ENCODE measurements at places on chromosomes 3 and 15.
A peak's percentile ranks its signal among the peaks of the same experiment; 100 is the strongest.

DNA sequence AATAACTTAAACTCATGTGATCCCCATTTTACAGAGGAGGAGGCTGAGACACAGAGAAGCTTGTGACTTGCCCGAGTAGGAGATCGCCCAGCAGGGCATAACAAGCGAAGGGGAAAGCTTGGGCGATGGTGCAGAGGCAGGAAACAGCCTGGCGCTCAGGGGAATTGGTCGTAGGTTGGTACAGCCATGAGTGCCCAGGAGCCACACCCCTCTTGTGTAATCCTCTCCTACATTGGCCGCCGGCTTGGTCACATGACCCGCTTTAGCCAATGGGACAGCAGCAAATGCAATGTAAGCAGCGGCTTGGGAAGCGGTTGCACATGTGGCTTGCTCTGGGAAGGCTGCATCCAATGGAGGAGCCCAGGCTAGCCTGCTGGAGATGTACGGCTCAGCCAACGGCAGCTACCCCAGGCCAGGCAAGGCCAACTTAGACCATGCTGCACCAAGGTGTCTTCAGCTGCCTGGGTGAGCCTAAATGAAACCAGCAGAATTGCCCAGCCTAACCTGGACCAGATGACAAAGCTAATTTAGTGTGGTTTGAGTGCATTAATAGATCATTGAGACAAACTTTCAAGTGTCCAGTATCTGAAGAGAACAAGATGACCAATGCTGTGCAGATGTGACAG lies 50.3 kb upstream of the SLC6A6 start:
- peak; percentile 20 for DNase-seq

DNA sequence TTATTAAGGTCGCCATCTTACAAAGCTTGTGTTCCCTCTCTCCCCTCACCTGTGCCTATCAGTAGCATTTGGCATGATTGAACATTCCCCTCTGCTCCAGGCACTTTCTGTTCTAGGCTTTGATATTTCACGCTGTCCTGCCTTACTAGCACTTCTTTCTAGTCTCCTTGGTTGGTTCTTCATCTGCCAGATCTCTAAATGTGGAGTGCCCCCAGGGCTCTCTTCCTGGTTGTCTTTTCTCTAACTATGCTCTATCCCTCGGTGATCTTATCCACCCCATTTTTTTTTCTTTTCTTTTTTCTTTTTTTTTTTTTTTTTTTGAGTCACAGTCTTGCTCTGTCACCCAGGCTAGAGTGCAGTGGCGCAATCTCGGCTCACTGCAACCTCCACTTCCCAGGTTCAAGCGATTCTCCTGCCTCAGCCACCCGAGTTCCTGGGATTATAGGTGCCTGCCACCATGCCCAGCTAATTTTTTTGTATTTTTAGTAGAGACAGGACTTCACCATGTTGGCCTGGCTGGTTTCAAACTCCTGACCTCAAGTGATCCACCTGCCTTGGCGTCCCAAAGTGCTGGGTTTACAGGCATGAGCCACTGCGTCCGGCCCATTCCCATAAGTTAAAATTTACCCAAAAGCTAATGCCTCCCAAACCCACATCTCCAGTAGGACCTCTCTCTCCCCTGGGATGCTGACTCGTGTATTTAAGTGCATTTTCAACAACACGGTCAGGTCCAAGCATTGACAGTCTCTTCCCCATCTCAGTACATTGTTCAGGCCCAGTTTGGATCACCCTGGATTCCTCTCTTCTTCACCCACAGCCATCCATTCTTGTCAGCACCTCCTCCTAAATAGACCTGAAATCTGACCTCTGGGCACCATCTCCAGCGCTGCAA lies 5.2 kb downstream of the NUSAP1 start:
- DNase-seq = peak; percentile 17

DNA sequence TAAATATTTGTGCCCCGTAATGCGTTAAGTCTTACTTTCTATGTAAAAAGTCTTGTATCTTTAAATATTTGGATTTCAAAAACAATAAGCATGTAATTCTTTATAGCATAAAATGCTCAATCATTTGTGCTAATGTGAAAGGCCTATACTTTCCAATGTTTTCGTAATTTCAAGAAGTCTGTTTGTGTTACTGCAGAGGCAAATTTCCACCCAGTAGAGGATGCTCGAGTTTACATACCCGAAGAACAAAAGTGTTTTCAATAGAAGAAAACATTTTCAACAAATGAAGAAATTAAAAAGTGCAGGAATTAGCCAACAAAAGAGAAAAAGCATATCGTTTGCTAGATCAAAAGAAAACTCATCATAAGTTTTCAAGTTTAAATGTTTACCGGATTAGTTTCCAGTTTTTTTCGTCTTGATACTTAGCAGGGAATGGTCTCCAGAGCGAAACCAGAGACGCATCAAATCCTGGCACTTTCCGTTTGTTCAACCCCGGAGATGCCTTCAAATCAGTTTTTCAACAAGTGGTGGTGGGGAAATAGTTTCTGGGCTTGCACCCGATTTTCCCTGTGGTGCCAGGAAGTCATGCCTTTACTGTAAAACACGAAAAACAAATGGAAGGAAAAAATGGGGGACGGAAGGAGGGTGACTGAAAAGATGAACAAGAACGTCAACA lies 1.0 kb downstream of the CGGBP1 start:
- peak; percentile 51 for DNase-seq

DNA sequence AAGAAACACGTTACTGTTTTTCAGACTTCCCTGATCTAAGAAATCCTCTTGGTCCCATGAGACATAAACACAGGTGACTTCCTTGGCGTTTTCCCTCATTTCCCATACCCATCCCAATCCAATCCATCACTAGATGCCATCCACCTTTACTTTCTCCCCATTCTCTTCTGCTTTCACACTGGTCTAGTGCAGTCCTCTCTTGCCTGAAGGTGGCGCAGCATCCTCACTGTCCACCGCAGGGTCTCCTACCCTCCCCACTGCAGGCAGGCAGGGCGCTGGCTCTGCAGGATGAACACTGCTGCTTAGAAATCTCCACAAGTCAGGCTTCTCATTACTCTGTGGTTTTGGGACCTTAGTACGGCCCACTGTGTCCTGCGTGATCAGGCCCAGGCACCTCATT lies 58.2 kb downstream of the RAB7A start:
- DNase-seq = no peak

DNA sequence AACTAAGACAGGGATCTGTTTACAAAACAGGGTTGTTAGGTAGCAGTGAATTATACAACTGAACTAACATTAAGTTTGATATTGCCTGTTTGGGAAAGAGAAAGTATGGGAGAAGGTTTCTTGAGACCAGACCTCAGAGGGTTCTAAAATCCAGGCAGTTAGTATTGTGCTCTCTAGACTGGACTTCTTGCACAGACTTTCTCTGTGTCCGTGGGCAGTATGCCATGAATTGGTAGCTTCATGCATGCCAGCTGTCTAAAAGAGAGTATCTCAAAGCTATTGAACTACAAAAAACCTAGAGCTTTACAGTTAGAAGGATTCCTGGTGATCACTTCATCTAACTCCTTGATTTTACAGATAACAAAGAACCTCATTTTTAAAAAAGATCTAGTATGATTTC lies 12.5 kb downstream of the SAMD7 start:
- no peak for DNase-seq

DNA sequence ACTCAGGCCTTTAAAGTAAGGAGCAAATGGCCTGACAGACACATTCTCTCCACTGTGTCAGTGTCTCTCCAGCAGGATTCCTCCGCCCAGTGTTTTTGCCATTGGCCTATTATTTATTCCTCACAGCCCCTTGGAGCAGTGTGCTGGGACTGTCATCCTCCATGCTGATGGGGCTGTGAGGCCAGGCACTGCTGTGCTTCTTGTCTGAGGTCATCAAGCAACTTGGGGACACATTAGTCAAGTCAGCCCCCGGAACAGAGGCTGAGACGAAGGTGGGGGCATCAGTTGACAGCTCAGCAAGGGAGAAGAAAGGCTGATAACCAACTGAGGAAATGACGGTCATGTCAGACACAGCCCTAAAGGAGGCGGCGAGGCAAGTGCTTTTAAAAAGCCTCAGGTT lies 67.4 kb downstream of the XXYLT1 start:
- DNase-seq = no peak

DNA sequence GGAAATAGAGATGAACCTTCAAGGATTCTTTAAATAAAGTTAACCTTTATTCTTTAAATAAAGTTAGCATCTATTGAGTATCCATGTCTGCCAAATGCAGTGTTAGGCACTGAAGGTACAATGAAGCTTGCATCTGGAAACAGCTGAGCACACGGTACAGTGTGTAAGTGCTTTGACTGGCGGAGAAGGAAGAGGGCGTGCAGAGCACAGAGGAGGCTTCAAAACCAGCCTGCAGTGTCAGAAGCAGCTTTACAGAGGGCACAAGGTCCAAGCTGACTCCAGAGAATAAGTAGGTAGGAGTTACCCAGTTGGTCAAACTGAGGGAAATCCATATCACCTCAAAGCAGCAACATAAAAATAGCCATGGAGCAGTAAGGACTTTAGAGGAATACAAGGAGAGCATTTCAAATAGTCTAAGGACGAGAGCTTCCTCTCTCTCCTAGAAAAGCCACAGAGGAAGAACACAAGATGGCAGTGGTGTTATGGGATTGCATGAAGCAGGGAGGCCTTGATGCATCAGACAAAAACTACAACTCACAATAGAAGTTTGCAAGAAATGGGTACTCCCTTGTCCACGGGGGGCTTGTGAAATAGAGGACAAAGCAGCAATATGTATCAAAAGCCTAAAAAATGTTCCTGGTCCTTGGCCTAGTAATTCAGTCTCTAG lies 60.3 kb upstream of the PPP2R3A start:
- DNase-seq = peak; percentile 40

- DNase-seq = peak; percentile 60
Observed at GRCh38 chr3:111810909-111811308, 48.2 kb upstream of the PHLDB2 start.

GRCh38 chr15:68097029-68097428 lies 42.9 kb downstream of the PIAS1 start:
- DNase-seq = peak; percentile 24

GRCh38 chr3:99971761-99972160 lies 142.5 kb downstream of the FILIP1L start:
- DNase-seq = no peak

GRCh38 chr15:57922776-57923175 lies 142.7 kb downstream of the ALDH1A2 start:
- DNase-seq = peak; percentile 57

DNA sequence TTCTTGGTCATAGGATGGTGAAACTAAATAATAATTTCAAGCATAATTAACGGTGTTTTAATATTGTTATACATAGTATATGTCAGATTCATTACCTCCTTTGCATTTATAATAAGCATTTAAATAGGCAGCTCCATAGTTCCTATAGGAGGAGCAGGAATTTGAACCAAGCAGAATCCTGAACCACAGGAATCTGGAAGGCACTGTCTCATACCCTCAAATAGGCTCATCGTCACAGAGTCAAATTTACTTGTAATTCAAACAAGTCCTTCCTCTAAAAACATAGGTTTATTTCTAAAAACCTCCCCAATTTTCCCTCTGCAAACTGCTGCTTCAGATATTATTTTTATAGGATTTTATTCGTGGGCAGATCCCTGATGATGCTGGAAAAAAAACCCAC lies 376.3 kb upstream of the ARHGEF26 start:
- DNase-seq = no peak

- DNase-seq = no peak
Observed at GRCh38 chr15:89198196-89198595, 23.2 kb downstream of the RLBP1 start.

DNA sequence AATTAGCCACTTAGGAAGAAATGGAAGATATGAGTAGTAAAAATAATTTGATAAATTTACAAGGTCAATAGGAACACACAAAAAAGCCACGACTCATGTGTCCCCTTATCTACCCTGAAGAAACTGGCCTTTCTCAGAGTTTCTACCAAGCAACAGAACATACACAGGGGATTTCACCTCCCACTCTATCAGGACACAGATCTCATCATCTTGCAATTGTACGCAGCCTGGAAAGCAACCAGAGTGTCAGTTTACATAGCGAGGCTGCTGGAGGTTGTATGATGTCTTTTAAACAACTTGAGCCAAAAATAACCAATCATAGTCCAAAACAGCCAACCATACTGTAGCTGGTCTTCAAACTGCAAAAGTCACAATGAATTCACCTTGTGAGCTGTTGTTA lies 19.7 kb upstream of the LMOD3 start:
- DNase-seq = peak; percentile 13

DNA sequence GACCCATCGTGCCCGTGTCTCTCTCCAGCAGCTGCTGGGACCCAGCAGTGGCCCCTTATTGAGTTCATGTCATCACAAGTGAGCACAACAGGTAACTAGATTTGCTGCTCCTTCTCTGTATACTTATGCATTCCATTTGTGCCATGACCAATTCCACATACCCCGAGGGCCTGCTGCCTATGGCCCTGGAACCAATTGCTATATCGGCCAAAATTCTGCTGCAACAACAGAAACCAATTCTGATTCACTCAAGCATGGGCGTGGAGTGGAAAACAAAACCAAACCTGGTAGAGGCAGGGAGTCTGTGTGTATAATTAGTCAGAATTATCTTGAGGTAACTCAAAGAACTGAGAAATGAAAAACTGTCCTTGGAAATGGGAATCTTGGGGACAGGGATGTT lies 516.6 kb downstream of the EPHB1 start:
- DNase-seq = no peak

DNA sequence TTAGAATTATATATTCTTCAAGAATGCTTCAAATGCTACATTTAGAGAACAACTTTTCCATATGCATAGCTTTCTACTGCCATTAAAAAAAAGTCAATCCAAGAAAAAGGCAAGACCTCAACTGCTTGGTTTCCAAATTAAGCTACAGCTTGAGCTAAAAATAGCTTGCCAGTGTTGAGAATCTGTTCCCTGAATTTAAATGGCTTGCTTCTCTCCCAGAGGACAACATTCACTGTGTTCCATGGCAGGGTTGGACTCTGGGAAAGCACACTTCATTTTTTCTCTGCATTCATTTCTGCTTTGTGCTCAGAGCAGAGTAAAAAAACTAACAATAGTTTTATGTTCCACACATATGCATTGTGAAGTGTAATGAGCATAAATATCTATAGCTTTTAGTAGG lies 50.3 kb upstream of the ACTL6A start:
- DNase-seq = no peak

- peak; percentile 46 for DNase-seq
Observed at GRCh38 chr3:183698756-183699155, 1.2 kb downstream of the YEATS2 start.

DNA sequence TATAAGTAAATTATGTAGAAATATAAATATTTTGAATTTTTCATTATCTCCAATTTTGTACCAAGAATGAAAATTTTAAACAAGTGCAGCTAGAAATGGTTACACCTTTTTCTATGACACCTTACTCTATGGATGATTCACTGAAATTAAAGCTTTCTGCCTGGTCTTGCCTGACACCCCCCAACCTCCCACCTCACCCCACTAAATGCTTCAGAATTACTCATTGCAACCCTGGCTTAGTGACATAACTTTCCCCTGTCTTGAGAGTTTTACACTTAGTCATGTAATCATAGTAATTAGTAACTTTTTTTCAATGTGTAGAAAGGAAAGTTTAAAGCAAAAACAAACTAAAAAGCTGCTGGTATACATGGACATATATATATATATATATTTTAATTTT lies 42.0 kb upstream of the MEIS2 start:
- no peak for DNase-seq

- DNase-seq = peak; percentile 97
Observed at GRCh38 chr3:105791919-105792786, 76.7 kb downstream of the CBLB start.

- DNase-seq = no peak
Observed at GRCh38 chr3:196901768-196902167, 34.0 kb downstream of the SENP5 start.

- DNase-seq = no peak
Observed at GRCh38 chr15:94674296-94674695, 442.9 kb downstream of the MCTP2 start.
